ENCODE measurements at places on chromosomes 1 and 21.

DNA sequence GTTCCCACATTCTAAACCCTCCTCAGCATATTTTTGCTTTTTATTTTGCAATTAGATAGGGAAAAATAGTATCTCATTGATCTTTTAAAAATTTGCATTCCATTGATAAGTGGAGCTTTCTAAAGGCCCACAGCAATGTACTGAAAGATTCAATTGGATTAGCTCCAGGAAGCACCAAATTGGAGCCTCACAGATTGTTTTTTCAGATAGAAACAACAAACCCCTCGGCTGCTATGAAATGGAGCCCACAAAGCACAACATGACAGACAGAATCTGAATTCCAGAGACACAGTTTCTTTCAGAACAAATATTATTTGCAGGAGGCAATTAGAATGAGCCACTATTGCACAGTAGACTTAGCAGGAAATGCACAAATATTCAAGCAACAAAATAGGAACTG, 58.9 kb upstream of the KIF26B start:
- no peak for DNase-seq

DNA sequence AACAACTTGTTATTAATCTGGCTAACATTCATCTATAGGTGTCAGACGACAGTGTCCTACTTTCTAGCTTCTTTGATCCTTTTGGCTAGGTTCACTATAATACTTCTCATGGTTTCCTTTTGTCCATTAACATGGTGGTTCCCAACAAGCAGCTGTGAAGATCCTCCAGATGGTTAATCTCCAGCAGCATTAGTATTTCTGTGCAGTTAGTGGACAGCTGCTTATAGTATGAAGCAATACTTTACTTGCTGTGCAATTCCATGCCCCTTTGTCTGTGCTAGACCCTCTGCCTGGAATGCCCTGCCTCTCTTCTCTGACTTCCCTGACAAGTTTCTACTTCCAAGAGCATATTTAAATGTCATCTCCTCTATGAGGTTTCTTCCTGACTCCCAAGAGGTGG, 41.7 kb upstream of the ARHGAP29 start:
- no peak for DNase-seq

GRCh38 chr1:188170935-188171334, 1342.2 kb downstream of the PLA2G4A start:
- DNase-seq: no peak

DNA sequence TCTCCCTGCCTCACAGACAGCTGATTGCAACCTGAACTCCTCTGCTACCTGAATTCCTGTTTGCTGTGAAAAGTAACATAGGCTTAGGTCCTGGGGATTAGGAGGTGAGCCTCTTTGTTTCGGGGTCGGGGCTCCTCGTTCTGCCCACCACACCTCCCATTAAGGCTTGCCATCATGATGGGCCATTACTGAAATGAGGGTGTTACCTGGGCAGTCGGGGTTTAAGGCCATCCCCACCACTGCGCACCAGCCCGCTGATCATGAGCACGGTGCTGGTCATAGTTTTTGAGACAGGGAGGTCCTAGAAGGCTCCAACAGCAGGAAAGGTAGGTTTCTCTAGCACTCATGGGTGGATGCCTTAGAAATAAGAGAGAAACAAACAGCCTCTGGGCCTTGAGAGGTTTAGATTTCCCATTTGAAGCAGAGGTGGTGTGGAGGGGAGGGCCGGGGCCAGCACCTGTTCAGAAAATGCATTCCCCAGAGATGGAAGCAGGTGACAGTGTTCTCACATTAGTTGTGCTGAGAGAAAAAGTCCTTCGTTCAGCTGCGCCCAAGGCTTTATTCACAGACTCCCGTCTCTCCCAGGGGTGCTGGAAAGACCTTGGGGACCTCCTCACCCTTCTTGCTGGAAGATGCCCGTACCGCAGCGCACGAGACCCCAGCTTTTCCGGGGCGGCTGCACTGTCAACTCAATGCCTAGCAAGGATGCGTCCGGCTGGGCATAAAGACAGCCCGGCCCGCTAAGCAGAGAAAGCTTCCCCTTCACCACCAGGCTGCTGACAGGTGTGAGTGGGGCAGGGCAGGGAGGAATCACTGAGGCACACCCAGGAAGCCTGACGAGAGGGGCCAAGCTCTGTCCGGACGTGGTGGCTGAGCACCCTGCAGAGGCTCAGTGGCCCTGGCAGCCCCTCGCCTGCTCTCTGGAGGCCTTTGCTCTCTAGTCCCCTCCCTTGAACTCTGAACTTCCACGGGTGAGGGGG, 125.5 kb downstream of the PGBD5 start:
- DNase-seq: no peak

DNA sequence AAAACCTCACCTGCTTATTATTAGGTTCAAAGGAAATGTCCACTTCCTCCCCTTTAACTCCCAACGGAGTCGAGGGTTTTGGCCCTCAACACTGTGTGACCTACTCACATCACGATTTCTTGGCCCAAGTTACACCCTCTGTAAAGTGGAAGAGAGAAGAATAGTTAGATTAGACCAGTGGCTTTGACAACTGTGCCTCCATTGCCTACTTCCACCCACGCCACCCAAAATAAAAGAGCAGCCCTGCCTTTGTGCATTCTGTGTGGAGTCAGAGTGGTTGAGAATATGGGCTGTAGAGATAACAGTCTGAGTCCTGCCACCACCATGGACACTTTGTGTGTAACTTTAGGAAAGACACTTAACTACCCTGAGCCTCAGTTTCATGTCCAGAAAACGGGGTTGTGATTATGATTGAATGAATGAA, 4.1 kb upstream of the HDGF start:
- no peak for DNase-seq

GRCh38 chr1:200895801-200896530, 1.3 kb downstream of the INAVA start:
- DNase-seq: no peak

GRCh38 chr1:162193221-162193620, 123.7 kb downstream of the NOS1AP start:
- no peak for DNase-seq

DNA sequence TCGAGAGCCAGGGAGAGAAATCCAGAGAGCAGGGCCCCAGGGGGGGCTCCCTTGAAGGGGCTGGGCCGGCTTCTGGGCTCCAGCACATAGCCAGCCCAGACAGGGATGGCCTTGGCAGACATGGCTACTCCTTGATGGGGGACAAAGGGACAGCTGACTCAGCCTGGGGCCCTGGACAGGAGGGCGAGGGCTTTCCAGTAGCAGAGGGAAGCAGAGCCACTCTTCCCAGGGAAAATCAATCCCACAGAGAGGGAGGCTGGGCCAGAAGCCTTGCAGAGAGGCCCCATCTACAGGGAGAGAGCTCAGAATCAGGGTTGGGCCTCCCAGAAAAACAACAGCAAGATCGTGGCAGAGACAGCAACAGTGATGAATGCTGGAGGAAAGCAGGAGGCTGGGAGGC, 15.6 kb downstream of the IGFN1 start:
- no peak for DNase-seq

GRCh38 chr1:183278739-183279591, 92.9 kb downstream of the LAMC2 start:
- no peak for DNase-seq

DNA sequence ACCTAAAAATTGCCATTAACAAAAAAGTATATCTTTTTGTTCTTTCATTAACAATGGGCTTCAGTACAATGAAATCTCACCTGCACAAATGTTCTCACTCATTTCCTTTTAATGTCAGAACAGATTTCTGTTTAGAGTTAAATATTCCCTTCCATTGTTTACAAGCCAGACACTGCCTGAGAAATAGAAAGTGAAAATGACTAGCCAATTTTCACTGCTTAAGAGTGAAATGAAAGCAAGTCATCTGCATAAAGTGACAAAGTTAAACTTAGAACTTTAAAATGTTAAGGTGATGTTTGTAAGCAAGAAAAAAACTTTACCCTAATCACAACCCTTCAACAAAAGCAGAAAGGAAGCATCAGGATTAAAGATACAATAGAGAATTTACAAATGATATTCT, 27.5 kb downstream of the COA6 start:
- DNase-seq: peak; percentile 39

- no peak for DNase-seq
Measured at GRCh38 chr1:114457675-114458236, 53.2 kb downstream of the TRIM33 start.

DNA sequence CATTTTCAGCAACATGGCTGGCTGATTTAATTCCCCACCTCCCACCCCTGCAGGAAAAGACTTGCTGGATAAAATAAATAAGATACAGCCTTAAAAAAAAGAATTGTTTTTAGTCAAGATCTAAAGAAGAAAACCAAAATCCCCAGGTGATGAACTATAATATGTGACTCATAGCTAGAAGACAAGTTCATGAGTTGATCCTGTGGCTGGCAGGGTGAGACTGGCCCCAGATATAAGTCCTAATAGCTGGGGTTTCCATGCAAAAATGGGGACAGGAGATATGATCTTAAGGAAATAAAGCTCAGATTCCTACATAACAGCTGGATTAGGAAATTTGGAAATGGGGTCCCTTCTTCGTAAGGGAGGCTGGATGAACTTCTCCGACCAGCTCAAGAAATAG, 21.9 kb upstream of the RGSL1 start:
- no peak for DNase-seq

- DNase-seq: no peak
Measured at GRCh38 chr1:66542314-66542713, 8.4 kb downstream of the SGIP1 start.

DNA sequence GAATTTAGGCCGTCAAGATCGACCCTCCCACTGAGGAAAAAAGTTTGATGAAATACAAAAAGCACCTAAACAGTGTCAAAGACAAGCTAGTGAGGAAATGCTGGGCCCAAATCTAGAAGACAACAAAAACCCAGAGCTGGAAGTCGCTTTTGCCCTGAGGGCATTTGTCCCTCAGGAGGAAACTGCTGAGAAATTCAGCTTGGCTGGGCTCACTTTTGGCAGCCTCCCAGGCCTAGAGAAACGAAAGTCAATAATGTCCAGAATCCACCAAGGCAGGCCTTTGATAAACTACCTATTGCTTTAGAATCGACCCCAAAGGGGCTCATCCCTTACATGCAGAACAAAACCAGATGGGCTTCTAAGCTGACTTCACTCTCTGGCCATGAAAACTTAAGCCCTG, 38.9 kb downstream of the SYT2 start:
- DNase-seq: no peak

- no peak for DNase-seq
Measured at GRCh38 chr1:164569866-164570265, 10.9 kb downstream of the PBX1 start.

- DNase-seq: peak; percentile 83
Measured at GRCh38 chr1:222465211-222466041, 82.5 kb downstream of the HHIPL2 start.

DNA sequence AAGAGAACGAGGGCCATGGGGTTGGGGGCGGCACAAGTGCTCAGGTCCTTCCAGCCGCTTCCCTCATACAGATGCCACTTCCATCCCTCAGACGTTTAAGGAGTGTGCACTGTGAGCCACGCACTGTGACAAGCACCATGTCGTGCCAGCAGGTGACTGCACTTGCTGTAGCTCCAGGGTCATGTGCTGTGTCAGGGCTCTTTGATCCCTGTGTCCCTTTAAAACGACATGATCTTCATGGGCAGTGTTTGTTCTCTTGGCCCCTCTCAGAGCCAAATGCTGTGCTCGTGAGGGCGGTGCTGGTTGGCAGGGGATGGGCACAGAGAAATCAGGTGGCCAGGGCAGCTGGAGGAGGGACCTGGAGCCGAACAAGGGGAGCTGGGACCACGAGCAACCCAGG, 19.9 kb downstream of the IL10RB start:
- no peak for DNase-seq

- DNase-seq: no peak
Measured at GRCh38 chr1:25948641-25949040, 42.4 kb upstream of the STMN1 start.

DNA sequence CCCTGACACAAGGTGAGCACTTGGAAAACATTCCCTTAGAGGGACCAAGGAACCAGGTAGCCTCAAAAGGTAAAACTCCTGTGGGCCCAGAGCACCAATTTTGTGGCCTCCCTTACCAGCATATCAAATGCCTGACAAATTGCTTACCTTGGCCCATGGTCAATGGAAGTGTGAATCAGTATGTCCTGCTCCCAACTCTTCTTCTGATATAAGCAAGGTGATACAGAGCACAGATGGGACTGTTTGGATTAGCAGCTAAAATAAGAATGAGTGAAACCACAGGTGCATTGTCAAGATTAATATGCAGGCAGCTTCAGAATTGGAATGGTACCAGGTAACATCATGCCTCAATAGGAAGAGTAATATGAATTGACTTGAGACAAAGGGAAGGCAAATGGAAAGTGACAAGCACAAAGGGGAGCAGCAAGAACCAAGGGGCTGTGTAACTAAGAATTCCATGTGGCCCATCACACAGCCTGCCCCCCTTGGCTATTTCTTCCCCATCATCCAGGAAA, 156.8 kb upstream of the KCND3 start:
- no peak for DNase-seq

GRCh38 chr1:110049801-110050601, 15.6 kb downstream of the STRIP1 start:
- DNase-seq: no peak

- DNase-seq: no peak
Measured at GRCh38 chr1:34155860-34156259, 9.2 kb downstream of the CSMD2 start.

DNA sequence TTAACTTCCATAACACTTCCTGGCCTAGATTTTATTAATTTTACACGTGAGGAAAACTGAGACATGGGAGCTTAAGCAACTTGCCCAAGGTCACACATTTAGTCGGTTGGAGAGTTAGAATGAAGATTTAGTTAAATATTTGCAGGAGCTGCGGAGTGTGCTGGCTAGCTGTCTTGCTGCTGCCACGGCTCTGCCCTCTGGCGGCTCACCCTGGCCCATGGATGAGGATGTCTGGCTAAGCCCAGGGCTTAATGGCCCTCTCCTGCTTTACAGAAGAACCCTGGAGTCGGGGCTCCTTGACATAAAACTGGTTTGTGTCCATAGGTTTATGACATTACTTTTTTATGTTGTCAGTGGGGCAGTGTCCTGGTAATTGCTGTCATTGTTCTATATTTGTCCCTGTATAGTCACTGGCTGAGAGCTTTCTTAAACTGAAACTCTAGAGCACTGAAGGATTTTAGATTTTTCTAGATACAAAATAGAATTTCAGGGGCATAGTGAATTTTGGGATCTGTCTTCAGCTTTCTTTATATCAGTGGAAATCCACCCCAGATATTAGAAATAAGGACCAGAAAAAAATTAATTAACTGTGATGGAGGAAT, 88.9 kb upstream of the WLS start:
- DNase-seq: no peak

GRCh38 chr1:203346060-203346768, 4.7 kb downstream of the FMOD start:
- no peak for DNase-seq

- no peak for DNase-seq
Measured at GRCh38 chr1:1182491-1183220, 9.0 kb downstream of the TTLL10 start.

- DNase-seq: no peak
Measured at GRCh38 chr1:96980448-96980847, 258.9 kb downstream of the PTBP2 start.

DNA sequence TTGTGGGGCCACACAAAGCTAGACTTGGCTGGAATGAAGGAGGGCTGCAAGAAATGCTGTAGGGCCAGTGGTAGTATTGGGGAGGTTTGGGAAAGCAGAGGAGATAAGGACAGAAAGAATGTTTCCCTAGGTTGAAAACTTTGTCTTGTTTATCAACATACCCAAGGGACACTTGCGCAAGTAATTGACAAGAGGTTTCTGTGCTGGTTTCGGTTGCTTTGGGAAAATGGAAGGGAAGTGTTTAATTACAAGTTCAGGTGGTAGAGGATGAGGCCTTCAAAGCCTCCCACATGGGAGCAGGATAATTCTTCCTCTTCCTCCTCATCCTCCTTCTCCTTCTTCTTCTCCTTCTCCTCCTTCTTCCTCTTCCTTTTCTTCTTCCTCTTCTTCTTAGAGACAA, 182.1 kb upstream of the LMO4 start:
- DNase-seq: no peak

- DNase-seq: no peak
Measured at GRCh38 chr1:41434748-41435449, 49.6 kb downstream of the EDN2 start.

Data from CD4-positive, alpha-beta T cell treated with Interleukin-21 for 1 hour (primary cell).